ENCODE measurements at places on chromosomes 5 and 9. TPM values are rescaled to one million over a fixed set of nuclear protein-coding genes. Genes with fewer than 3 reads are reported as not detected.

DNA sequence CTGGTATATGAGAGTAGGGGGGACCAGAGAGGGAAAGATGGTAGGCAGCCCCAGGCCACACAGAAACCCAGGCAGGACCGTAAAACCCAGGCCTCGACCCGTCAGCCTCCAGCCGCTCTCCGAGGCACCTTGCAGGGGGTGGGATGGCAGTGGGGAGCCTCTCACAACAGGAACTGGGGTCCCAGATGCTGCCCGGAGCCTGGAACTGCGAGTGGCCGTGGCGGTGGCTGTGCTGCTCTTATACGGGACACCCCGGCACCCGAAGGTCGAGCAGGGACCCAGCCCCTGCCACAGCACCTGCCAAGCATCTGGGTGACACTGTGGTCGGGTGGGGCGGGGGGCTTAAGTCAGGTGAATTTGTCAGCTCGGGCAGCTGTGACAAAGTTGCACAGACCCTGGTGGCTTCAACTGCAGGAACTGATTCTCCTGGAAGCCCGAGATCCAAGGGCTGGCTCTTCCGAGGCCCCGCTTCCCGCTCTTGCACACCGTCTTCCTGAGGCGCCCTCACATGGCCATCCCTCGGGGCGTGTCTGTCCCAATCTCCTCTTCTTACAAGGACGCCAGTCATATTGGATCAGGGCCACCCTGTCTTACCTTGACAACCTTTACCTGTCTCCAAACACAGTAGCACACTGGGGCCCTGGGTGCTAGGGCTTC lies 47.6 kb upstream of the EGFL7 start:
- H3K27ac ChIP-seq, result peak overlapping the region; percentile 55
- no peaks in the 10 kb centered on the region for H3K27me3 ChIP-seq
- H3K4me1 ChIP-seq, result peaks cover 33% of the 10 kb centered on the region

DNA sequence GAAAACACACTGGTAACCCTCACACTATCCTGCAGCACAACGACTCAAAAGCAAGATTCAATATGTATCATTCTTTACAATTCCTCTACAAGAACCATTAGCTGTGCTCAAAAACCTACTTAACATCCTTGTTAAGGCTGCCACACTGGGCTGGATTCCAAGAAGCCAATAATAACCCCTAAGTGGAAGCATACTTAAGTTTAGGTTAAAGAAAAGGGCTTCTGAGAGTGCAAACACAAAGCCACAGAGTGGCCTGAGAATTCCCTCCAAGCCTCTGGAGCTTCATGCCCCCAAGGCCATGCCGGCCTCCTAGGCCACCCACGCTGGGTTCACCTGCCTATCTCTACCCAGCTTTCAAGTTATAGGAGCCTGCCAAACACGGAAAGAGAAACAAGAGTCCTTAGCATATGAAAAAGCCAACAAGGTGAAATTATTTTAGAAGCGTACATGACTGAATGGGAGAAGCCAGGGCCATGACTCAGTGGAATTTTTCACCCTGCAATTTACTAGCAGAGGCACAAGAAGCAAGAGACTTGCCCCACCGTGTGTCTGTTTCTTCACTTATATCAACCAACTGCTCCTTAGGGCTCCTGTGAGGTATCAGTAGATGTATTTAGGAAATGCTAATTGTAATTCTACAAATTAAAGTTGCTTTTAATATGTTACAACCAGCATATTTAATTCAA lies 293.0 kb downstream of the SPOCK1 start:
- no peaks in the 10 kb centered on the region for H3K36me3 ChIP-seq
- no peaks in the 10 kb centered on the region for H3K27me3 ChIP-seq
- DNase-seq, result no peak
- H3K4me1 ChIP-seq, result no peaks in the 10 kb centered on the region

GRCh38 chr9:112175796-112176315 lies 759 bp upstream of the SUSD1 start:
- no peak overlapping the region for H3K4me3 ChIP-seq
- no peak for DNase-seq
- peak overlapping the region; percentile 85 for H3K27ac ChIP-seq
- H3K36me3 ChIP-seq, result no peaks in the 10 kb centered on the region
- peaks cover 6% of the 10 kb centered on the region for H3K4me1 ChIP-seq

- no peak for DNase-seq
- H3K4me1 ChIP-seq, result peaks cover 94% of the 10 kb centered on the region
- no peak overlapping the region for H3K4me3 ChIP-seq
- no peaks in the 10 kb centered on the region for H3K36me3 ChIP-seq
- H3K27me3 ChIP-seq, result no peaks in the 10 kb centered on the region
Measured at GRCh38 chr5:132417889-132418485, 48.5 kb downstream of the SLC22A5 start.

GRCh38 chr9:21812415-21812814 lies 10.0 kb downstream of the MTAP start:
- H3K4me3 ChIP-seq, result no peak overlapping the region
- no peak overlapping the region for H3K27ac ChIP-seq
- H3K27me3 ChIP-seq, result no peaks in the 10 kb centered on the region

- H3K4me1 ChIP-seq, result no peaks in the 10 kb centered on the region
- no peak overlapping the region for H3K27ac ChIP-seq
- H3K36me3 ChIP-seq, result no peaks in the 10 kb centered on the region
Measured at GRCh38 chr9:111828193-111828592, 33.5 kb upstream of the SHOC1 start.

GRCh38 chr9:126502417-126503332 lies 111.1 kb upstream of the LMX1B start:
- H3K27ac ChIP-seq, result no peak overlapping the region
- no peak overlapping the region for H3K4me3 ChIP-seq
- H3K27me3 ChIP-seq, result no peaks in the 10 kb centered on the region

DNA sequence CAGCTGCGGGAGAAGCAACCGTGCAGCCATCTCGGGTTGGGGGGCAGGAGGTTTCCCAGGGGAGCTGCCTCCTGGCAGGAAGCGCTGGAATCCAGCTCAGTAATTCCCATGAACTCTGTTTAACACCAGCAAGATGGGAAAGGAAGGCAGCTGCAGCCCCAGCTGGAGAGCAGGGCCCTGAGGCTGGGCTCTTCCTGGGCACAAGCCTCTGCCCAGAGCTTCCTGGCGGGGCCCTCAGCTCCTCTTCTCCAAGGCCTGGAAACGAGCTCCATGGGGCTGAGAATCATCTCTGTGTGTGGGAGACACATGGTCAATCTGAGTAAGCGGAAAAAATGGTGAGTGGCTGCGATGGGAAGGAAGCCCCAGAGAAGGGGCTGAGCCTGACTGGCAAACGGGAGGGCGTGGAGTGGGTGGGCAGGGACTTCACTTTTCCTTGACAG lies 6.3 kb downstream of the MRPL36 start:
- H3K27me3 ChIP-seq, result no peaks in the 10 kb centered on the region
- peak overlapping the region; percentile 31 for H3K27ac ChIP-seq
- no peak overlapping the region for H3K4me3 ChIP-seq
- H3K4me1 ChIP-seq, result peaks cover 7% of the 10 kb centered on the region
- H3K36me3 ChIP-seq, result no peaks in the 10 kb centered on the region

DNA sequence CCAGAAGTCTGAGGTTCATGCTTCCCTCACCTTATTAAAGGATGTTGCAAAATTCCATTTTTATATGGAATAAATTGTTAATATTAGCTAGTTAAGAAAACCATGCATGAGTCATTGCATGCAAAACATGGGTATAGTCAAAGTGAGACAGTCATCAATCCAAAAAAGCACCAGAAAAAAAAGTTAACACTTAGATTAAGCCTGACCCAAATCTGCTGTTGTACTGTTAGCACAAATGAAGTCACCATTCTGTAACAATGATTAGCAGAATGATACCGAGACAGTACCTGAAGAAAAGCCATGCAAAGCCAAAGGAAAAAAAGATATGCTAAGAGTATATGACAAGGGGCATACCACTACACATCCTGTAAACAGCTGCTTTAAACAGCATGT lies 49.5 kb downstream of the PKD2L2 start:
- H3K27me3 ChIP-seq, result no peaks in the 10 kb centered on the region
- no peak overlapping the region for H3K27ac ChIP-seq
- H3K4me3 ChIP-seq, result no peak overlapping the region
- H3K36me3 ChIP-seq, result peaks cover 50% of the 10 kb centered on the region
- no peaks in the 10 kb centered on the region for H3K4me1 ChIP-seq

GRCh38 chr5:147303976-147304375 lies 69.2 kb downstream of the STK32A start:
- no peak for DNase-seq
- no peak overlapping the region for H3K4me3 ChIP-seq
- H3K4me1 ChIP-seq, result no peaks in the 10 kb centered on the region
- no peaks in the 10 kb centered on the region for H3K27me3 ChIP-seq
- H3K27ac ChIP-seq, result no peak overlapping the region

- no peak overlapping the region for H3K4me3 ChIP-seq
- no peaks in the 10 kb centered on the region for H3K27me3 ChIP-seq
- no peak overlapping the region for H3K27ac ChIP-seq
- no peaks in the 10 kb centered on the region for H3K4me1 ChIP-seq
- no peaks in the 10 kb centered on the region for H3K36me3 ChIP-seq
Measured at GRCh38 chr5:150461231-150461630, 11.7 kb upstream of the RPS14 start.

GRCh38 chr5:138640646-138641254 lies 65.5 kb upstream of the HSPA9 start:
- no peak for DNase-seq
- H3K27ac ChIP-seq, result no peak overlapping the region
- no peak overlapping the region for H3K4me3 ChIP-seq
- H3K4me1 ChIP-seq, result no peaks in the 10 kb centered on the region
- H3K36me3 ChIP-seq, result no peaks in the 10 kb centered on the region
- no peaks in the 10 kb centered on the region for H3K27me3 ChIP-seq

- peak overlapping the region; percentile 79 for H3K27ac ChIP-seq
- H3K27me3 ChIP-seq, result no peaks in the 10 kb centered on the region
- DNase-seq, result peak; percentile 81
- H3K36me3 ChIP-seq, result no peaks in the 10 kb centered on the region
- H3K4me3 ChIP-seq, result no peak overlapping the region
- peaks cover 48% of the 10 kb centered on the region for H3K4me1 ChIP-seq
Measured at GRCh38 chr9:113580041-113580953, 116.8 kb downstream of the RGS3 start.

GRCh38 chr9:123097430-123098095 lies 64.1 kb downstream of the GPR21 start:
- no peaks in the 10 kb centered on the region for H3K36me3 ChIP-seq
- no peak for DNase-seq
- H3K4me3 ChIP-seq, result no peak overlapping the region
- H3K27ac ChIP-seq, result no peak overlapping the region
- H3K27me3 ChIP-seq, result no peaks in the 10 kb centered on the region

- peaks cover 16% of the 10 kb centered on the region for H3K4me1 ChIP-seq
- DNase-seq, result peak; percentile 59
- H3K36me3 ChIP-seq, result no peaks in the 10 kb centered on the region
- H3K27me3 ChIP-seq, result no peaks in the 10 kb centered on the region
- no peak overlapping the region for H3K4me3 ChIP-seq
Measured at GRCh38 chr9:13791816-13792215, 512.3 kb upstream of the MPDZ start.

GRCh38 chr9:26132746-26133312 lies 454.6 kb upstream of the TUSC1 start:
- no peak overlapping the region for H3K4me3 ChIP-seq
- H3K27ac ChIP-seq, result no peak overlapping the region
- no peaks in the 10 kb centered on the region for H3K36me3 ChIP-seq
- no peaks in the 10 kb centered on the region for H3K4me1 ChIP-seq
- H3K27me3 ChIP-seq, result no peaks in the 10 kb centered on the region

DNA sequence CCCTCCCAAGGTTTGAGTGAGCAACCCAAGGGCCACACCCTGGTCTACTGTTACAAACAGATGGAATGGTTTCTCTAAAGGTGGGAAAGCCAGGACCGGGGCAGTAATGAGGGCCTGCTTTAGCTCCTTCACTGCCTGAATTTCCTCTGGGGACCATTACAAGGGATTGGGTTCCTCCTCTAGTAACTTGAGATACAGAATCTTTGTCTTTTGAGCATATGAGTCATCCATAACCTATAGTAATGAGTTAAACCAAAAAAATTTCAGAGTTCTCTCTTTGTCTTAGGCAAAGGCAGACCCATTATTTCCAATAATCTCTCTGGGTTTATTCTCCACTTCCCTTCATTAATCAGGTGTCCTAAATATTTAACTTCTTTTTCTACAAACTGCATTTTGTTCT lies 618.8 kb downstream of the HINT1 start:
- H3K36me3 ChIP-seq, result no peaks in the 10 kb centered on the region
- H3K27ac ChIP-seq, result no peak overlapping the region
- no peaks in the 10 kb centered on the region for H3K4me1 ChIP-seq
- no peak overlapping the region for H3K4me3 ChIP-seq
- no peak for DNase-seq
- H3K27me3 ChIP-seq, result no peaks in the 10 kb centered on the region

- H3K4me1 ChIP-seq, result peaks cover 6% of the 10 kb centered on the region
- no peak overlapping the region for H3K4me3 ChIP-seq
- no peaks in the 10 kb centered on the region for H3K36me3 ChIP-seq
- DNase-seq, result no peak
Measured at GRCh38 chr5:90174236-90174635, 235.3 kb downstream of the CETN3 start.

- H3K27me3 ChIP-seq, result no peaks in the 10 kb centered on the region
- H3K4me1 ChIP-seq, result peaks cover 3% of the 10 kb centered on the region
- H3K36me3 ChIP-seq, result no peaks in the 10 kb centered on the region
Measured at GRCh38 chr5:67998709-67999261, 216.8 kb upstream of the PIK3R1 start.

The GMCL2 gene
- total RNA-seq, result not detected

The IRX2 gene
- total RNA-seq, result not detected

The SLIT3 gene
- total RNA-seq, result 11.6 TPM

The BTNL8 gene
- 19.7 TPM for total RNA-seq

The PAPPA gene
- total RNA-seq, result 0.37 TPM

The IL11RA gene
- total RNA-seq, result 33.5 TPM

The VCAN gene
- total RNA-seq, result 49.2 TPM

The PFDN1 gene
- 230 TPM for total RNA-seq

Data from transverse colon (tissue), 4 donors.